ENCODE measurements at places on chromosomes 3 and 15.

DNA sequence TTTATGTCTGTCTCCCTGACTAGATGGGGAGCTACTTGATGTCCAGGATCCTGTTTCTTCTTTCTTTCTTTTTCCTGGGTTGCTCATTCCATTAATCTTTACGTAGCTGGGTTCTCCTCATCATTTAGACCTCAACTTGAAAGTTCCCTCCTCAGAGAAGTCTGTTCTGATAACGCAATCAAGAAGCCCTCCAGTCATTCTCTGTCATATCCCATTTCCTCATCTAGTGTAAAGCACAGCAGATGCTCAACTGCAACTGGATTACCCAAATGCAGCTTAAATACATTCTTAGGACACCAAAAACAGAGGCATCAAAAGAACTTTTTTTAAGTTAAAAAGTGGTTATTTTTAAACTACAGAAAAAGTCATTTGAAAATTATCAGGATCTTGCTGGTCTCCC is 51.7 kb upstream of the ST3GAL6 start:
- DNase-seq: no peak

DNA sequence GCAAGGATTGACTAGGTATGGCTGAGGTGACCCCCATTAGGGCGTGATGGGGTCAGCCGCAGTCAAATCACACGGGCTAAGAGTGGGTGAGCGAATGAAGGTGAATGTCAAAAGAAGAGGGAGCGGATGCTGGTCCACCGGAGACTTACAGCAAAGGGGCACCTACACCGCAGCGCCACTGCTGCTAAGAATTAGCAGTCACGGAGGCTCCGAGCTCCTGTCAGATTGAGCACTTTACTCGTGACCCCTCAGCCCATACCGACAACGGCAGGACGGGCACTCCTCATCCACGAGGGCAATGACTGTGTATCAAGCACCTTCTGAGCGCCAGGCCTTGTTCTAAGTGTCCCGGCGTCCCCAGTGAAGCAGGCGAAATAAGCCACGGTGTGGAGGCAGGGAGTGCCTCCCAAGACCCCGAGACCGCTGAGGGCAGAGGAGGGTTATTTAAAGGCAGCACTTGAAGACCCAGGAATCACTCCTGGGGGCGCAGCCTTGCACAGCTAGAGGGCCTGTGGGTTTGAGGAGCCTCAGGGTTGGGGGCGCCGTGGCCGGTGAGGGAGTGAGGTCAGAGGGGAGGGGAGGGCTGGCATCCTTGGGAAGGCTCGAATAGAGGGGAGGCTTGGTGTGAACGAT is 61.6 kb upstream of the GATA2 start:
- no peak for DNase-seq

DNA sequence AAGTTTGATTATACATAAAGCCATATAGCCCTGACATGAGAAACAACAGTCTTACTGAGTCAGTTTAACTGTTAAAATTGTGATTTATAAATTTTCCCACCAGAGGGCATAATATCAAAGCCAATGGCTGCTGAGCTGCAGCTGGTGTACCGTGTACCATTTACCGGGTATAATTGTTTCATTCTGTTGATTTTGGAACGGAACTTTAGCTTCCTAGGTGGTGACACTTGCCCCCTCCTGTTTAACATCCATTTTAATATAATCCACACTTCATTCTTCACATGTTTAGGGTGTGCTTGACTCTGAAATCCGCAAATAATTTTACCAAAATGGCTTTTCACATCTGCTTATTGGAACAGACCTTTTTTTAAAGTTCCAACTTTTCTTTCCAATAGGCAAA is 72.8 kb downstream of the SLC9A9 start:
- DNase-seq: no peak

DNA sequence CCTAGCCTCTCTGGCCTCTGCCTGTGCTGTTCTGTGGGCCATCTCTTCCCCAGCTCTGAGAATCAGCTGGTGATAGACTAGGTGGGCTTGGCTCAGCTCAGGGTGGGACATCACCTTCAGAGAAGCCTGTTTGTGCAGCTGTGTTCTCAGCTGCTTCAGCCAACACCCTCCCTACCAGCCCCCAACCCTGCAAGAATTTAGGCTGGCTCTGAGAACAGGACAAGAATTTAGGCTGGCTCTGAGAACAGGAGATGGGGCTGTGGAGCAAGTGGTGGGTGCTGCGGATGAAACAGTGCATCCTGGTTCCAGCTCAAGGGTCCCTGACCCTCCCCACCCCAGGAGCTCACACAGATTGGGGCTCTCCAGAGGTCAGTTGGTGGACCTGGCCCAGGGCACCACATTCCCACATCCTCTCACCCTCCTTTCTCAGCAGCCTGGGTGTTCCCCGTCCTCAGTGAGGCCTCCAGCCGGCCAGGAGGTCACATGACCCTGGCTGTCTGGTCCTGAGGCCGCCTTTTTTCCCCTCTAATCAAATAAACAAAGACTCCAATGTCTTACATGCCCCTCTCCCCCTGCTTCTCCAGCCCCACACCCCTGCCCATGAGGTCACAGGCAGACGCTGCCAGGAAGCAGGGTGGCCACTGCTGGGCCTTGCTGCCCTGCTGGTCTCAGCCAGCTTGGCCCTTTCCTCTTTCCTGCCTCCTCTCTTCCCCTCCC is 14.9 kb downstream of the PLEKHO2 start:
- DNase-seq: peak; percentile 96

- no peak for DNase-seq
These were observed 57.9 kb upstream of the SEC22A start for GRCh38 chr3:123143669-123144411.

GRCh38 chr3:13292375-13292774 is 127.7 kb downstream of the NUP210 start:
- DNase-seq: peak; percentile 56

DNA sequence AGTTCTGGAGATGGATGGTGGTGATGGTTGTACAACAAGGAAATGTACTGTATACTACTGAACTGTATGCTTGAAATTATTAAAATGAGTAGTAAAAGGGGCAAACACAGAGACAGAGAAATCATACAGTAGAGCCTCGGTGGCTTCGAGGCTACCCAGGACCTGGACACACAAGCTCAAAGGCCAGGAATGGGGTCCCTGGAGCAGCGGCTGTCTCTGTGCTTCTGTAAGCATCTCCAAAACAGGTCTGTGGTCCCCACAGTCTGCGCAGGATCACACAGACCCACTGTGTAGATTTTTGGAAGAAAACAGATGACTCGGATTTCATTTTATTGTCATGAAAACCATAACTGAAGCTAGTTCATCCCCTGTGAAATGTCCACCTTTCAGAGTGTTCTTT is 39.7 kb downstream of the PGPEP1L start:
- no peak for DNase-seq

DNA sequence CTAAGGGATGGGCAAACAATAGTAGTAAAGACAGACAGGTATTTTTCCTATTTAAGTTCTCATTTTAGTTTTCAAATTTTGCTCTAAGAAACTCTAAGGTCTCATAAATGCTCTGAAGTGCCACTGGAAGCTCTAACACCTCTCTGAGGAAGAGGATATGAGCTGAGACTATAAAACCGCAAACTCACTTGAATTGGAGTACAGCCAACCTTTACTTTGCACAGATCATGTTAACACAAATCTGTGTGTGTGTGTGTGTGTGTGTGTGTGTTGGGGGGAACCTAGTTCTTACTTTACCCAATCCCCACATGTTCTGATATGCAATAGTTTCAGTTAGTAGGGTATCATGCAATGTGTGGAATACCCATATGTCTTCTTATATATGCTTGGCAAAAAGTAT is 446.8 kb downstream of the CHL1 start:
- no peak for DNase-seq

GRCh38 chr3:43647331-43648166 is 25.7 kb upstream of the ANO10 start:
- DNase-seq: no peak

GRCh38 chr15:73594109-73594508 is 39.1 kb downstream of the NPTN start:
- no peak for DNase-seq

DNA sequence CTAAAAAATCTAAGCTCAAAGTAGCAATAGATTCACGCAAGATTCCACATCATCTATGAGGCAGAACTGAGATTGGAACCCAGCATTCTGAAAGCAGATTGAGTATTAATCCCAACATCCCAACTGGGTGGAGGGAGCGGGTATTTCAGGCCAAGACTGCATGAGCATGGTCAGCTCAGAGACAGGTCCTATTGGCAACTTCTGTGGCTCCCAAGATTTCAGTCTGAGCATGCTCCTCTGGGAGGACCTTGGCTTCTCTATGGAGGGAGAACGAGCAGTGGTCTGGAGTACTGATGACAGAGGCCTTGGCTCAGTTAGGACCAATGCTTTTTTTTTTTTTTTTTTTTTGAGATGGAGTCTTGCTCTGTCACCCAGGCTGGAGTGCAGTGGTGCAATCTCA is 4.0 kb upstream of the ITGA11 start:
- DNase-seq: no peak

DNA sequence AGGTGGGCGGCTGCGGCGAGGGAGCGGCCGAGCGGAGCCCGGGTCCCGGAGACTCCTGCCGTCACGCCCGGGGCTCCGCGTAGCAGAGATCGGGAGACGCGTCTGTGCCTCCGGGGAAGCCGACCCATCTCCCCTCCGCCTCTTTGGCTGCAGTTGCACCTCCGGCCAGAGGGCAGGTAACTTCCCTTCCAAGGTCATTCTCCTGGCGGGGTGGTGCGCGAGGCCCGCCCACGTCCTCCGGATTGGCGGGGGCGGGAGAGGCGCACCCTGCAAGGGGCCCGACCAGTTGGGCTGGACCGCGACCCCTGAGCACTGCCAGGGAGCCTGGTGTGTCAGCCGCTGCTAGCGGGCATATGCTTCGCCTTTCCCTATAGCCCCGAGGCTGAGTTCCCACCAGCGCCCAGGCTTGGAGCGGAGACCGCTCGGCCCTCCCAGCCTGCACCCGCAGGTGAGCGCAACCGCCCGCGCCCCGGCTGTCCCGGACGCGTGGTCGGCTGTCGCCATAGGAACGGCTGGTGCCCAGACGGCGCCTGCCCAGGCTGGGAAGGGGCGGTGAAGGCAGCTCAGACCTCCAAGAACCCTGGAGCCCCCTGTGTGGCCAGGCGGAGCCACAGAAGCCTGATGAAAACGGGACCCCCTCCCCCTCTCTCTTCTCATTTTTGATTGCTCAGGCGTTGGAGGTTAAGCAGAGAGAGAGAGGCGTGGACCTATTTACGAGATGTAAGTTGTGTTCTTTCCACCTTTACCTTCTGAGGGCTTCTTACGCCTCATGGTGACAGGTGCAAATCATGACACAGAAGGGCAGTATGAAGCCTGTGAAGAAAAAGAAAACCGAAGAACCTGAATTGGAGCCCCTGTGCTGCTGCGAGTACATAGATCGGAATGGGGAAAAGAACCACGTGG is 453 bp downstream of the ZDHHC23 start:
- DNase-seq: no peak

DNA sequence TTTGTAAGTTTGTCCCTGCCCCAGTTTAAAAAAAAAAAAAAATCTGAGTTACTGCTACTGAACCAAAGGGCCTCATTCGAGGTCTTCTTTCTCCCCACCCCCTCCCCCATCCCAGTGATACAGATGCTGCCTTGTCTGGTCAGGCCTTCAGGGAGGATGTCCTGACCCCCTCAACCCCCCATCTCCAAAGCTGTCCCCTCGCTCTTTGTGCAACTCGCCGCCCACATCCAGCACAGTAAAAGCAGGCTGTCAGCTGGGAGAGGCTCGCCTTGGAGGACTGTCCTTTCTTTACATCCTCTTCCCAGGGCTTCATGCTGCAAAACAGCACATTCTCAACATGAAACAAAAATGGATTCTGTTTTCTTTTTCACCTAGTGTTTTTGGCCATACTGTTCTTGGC is 133.4 kb downstream of the VGLL4 start:
- no peak for DNase-seq

DNA sequence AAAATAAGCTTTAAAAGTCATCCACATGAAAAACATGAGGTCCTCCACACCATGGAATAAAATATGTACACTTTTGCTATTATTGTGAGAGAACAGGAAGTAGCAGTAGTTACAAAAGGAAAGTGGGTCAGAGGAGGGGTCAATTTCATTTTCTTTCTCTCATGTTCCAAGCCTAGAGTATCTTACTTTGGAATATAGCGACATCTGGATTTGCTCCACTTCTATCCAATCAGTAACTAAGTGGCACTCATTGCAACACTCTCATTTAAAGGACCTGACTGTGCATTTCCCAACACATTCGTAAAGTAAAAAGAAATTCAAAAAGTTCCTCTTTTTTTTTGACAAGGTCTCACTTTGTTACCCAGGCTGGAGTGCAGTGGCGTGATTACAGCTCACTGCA is 637.3 kb downstream of the TUSC7 start:
- no peak for DNase-seq

GRCh38 chr3:18393906-18394305 is 31.2 kb downstream of the SATB1 start:
- DNase-seq: no peak

DNA sequence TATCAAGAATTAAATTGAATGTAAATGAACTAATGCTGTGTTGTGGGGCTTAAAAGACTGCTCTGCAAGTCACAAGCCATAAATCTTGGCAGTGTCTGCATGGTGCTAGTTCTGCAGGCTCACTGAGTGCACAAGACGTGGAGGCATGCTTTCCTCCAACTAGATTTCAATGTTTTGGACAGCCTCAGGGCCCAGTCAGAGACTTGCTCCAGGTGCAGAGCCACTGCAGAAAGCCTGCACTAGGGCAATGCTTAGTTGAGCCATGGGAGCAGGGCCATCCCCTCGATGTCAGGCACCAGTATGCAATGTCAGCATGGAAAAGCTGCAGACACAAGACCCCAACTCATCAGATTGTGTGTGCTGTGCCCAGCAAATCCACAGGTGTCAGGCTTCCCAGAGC is 234.5 kb upstream of the CDIN1 start:
- DNase-seq: no peak

GRCh38 chr3:87958289-87958688 is 100.5 kb downstream of the CGGBP1 start:
- DNase-seq: no peak

DNA sequence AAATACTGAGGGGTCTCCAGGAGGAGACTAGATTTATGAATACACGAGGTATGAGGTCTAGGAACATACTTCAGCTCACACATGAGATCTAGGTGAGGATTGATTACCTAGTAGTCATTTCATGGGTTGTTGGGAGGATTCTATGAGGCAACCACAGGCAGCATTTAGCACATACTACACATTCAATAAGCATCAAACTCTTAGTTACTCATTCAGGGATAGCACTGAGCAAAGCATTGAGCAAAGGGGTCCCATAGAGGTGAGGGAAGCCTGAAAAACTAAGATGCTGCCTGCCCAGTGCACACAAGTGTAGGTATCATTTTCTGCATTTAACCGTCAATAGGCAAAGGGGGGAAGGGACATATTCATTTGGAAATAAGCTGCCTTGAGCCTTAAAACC is 4.5 kb downstream of the CCR5 start:
- DNase-seq: no peak

GRCh38 chr3:59553076-59553475 is 503.3 kb upstream of the CFAP20DC start:
- DNase-seq: no peak

Data from hippocampal formation (tissue), 2 donors.